ENCODE measurements at places on chromosomes 16 and 17.

DNA sequence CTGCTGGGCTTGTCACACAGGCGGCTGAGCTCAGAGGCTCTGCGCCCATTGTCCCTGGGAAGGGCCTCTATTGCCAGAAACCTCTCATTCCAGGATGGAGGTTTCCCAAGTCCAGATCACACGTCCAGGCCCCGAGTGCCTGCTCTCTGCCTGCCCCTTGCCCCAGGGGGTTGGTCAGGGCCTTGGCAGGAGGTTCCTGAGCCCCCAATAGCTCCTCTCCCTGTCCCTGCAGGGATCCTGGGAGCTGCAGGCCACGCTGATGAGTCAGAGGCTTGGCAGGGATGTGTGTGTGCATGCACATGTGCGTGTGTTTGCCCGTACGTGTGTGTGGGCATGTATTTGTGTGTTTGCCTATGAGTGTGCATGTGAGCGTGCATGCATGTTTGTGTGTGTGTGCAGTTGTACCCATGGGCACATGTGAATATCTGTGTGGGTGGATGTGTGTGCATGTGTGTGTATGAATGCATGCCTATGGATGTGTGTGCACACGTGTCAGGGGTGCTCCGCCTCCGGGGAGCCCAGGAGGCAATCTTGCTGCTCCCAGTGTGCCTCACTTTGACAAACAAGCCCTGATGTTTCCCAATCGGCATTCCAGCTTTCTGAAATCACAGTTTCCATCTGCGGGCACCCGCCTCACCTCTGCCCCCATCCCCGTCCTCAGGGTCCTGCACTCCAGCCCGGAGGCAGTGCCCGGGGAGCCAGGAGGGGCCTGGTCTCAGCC is 98.4 kb upstream of the GSE1 start:
- DNase-seq, result no peak

DNA sequence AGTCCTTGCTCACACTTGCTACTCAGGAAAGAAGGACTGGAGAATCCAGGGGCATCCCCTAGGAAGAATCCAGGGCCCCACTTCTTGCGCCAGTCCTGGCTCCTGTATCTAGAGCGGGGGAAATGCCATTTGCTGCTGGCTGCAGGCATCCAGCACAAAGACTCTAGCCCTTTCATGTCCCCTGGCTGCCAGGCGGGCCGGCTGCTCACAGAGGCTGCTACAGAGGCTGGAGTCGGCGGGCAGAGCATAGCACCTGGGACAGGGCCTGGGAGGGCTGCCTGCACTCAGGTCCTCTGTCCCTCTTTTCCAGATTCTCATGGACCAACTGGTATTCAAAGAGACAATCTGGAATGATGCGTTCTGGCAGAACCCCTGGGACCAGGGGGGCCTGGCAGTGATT is 13.8 kb downstream of the SMIM5 start:
- no peak for DNase-seq

GRCh38 chr16:84662471-84662870 is 14.2 kb downstream of the KLHL36 start:
- DNase-seq, result no peak

DNA sequence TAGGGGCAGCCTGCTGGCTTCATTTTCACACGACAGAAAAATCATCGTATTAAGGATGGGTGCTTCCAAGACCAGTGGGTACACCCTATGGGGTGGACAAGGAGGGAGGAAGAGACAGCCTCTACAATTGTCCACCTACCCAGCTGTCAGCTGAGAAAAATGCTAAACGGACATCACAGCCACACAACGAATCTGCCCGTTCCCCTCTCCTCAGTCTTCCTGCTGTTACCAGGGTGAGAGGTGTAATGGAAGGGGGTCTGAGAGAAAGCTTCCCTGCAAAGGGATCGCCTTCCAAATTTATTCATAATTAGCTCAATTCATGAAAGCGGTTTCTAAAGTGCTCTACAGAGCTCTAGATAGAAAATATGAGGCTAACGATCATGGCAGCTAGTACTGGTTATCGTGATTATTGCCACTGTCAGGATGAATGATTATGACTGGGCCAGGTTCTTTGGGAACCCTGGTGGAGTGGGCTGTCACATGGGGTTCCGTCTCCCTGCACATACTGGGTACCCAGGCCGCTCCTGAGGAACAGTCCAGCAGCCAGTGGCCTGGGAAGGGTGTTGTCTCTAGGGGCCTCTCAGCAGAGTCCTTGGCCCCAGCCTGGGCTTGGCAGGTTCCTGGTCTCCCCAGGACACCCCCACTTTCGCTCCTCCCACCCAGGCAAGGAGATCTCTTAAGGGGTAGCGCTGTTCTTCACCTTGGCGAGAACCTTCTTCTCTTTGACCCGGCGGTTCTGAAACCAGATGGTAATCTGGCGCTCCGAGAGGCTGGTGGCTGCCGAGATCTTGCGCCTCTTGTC is 2.2 kb downstream of the HOXB13 start:
- peak; percentile 55 for DNase-seq

DNA sequence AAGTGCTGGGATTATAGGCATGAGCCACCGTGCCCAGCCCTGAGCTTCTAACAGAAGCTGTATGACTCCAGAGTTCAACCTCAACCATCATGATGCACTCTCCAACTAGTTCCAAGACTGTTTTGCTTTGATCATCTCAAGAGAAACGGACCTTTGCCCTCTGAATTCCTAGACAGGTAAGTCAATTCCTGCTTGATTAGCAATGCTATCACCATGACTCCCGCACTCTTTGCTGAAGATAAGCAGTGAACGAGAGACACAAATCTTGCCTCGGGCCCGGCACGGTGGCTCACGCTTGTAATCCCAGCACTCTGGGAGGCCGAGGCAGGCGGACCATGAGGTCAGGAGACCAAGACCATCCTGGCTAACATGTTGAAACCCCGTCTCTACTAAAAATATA is 22.2 kb downstream of the ANKFY1 start:
- no peak for DNase-seq

- DNase-seq, result no peak
These were observed 2.7 kb downstream of the CARMIL2 start for GRCh38 chr16:67647681-67648080.

DNA sequence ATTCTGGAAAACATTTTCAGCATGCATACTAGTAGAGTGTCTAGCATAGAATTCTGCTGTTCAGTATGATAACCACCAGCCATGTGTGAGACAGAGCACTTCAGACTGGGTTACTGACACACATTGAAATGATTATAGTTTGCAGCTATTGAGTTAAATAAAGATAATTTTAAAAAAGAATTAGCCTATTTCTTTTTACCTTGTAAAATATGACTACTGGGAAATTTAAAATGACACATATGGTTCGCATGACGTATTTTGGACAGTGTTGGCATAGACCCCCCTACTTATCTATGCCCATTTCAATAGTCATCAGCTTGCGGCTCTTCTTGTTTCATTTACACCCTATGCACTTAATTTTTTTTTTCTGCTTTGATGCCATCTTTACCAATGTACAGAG is 4.7 kb upstream of the SDK2 start:
- DNase-seq, result no peak

DNA sequence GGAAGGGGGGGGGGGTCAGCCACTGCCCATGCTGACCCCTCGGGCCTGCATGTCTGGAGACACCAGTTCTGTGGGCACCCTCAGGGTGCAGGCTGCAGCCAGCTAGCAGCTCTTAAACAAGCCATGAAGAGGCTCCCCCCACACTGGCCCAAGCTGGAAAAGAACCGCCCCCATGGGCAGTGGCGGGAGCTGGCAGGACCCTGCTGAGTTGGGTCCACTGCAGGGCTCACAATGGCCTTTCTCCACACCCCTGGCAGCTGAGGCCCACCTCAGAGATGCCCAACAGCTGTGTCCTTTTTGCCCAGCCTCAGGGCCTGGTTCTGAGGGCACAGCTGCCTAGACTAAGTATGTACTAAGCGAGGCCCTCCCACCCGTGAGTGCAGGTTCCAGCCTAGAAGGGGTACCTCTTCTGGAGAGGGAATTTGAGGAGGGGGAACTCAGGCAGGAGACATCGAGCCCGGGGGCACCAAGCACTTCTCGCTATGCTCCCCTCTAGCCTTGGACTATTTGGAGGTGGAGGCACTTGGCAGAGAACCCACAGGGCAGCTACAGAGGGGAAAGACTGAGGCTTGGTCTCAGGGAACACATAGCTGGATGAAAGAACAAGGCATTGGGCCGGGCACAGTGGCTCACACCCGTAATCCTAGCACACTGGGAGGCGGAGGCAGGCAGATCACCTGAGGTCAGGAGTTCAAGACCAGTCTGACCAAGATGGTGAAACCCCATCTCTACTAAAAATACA is 3.2 kb downstream of the THRA start:
- DNase-seq, result no peak

DNA sequence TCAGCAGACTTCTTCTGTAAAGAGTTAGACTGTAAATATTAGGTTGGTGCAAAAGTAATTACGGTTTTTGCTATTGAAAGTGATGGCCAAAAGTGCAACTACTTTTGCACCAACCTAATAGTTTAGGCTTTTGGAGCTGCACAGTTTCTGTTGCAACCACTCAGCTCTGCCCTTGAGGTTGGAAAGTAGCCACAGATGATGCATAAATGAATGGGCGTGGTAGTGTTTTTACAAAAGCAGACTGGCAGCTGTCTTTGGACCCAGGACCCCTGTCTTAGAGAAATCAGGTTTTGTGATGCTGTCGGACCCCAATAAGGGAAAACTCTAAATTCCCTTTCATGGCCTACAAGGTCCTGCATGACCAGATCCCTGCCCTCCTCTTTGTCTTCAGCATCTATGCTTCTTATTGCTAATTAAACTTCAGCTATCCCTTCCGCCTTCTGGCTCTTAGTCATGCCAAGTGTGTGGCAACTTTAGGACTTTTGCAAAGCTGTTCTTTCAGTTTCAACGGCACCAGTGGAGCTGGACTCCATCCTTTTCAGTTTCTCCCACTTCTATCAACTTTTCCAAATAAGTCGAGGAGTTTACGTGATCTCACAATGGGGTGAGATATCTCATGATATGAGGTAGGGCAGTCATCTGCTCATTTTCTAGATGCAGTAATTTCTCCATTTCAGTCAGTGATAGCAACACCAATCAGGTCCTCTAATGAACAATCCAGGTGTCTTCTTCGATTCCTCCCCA is 232.3 kb downstream of the XYLT1 start:
- DNase-seq, result no peak

GRCh38 chr17:45339646-45340605 is 23.1 kb upstream of the MAP3K14 start:
- no peak for DNase-seq

DNA sequence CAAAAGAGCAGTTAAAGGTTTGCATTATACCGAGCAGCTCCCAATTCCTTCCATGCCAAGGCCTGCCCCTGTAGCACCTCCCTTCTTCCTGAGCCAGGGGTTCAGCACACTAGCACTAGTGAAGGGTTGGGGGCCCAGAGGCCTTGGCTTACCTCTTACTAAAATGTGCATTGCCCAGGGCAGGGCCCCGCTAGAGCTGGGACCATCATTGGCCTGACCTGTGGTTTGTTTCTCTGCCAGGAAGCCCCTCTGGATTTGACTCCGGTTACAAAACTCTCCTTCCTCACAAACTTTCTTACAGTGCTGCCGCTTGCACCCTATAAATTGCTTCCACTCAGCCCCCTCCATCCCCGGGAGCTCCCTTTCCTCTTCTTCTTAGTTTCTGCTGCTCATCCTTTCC is 33.8 kb downstream of the MPRIP start:
- DNase-seq, result no peak

DNA sequence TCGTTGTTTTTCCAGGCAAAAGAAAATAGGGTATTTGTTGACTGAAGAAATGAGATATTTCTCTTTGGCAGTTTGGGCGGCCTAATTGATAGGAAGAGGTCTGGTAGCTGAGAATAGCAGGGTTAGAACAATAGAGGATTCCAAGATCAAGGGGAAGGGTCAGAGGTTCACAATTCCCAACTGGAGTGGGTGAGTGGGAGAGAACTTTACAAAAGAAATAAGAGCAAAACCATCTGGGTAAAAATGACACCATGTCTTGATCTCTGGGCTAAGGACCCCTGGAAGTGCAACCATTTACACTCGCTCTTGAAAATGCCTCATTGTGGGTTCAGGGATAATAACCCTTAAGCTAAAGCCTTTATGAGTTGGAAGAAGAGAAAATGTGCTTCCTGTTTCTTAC is 180.5 kb downstream of the CDH13 start:
- peak; percentile 30 for DNase-seq

DNA sequence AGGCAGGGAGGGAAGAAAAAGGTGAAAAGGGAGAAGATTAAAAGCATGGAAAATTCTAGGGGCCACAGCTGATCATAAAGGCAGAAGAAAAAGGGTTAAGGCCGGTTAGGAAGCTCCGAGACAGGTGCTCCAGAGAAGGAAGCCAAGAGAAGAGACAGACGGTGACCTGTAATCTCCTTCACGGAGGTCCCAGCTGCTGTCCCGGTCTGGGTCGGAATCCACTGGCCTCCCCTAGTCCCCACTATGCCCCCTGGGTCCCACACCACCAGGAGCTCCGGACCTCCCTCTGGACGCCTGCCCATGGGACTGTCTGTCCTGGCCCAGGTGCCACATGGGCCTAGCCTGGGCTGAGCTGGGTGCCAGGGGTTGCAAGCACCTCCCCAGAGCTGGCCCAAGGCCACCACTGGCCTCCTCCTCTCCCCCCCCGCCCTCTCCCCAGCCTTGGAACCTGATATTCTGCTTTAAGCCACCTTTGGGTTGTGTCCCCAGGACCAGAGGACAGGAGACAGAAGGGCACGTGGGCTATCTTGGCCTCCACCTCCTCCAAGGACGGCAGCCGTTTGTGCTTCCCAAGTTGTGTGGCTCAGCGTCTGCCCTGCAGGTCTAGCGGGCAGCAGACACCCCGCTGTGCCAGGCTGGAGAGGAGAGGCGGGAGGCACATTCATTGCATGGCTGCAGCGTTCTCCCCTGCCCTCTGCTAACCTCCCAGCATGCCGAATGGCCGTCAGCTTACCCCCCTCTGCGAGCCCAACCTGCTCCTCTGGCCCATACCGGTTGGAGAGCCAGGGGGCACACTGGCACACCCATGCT is 102.4 kb downstream of the ENGASE start:
- DNase-seq, result no peak

- DNase-seq, result no peak
These were observed 118.4 kb downstream of the ZNF778 start for GRCh38 chr16:89335803-89336485.

GRCh38 chr16:78290395-78290794 is 190.9 kb downstream of the WWOX start:
- DNase-seq, result no peak

DNA sequence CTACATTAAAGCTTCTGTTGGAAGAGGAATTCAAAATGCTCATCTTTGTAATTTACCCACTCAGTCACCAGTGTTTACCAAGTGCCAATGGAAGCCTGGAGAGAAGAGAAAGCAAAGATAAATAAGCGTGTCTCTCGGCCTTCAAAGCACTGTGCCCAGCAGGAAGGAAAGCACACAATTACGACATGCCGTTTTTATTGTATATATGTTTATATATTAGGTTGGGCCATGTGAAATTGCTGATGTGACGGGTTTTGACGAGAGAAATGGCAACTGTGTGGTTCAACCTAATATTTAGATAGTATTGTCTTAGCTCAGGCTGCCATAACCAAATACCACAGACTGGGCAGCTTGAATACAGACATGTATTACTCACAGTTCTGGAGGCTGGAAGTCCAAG is 79.3 kb upstream of the HSBP1 start:
- DNase-seq, result no peak

All from right kidney (tissue), 9 donors.